ENCODE measurements at places on chromosomes 13 and 19.

- no peak for DNase-seq
Measured at GRCh38 chr19:47458672-47459071, 13.0 kb downstream of the SLC8A2 start.

GRCh38 chr19:33644284-33644836, 22.6 kb downstream of the CHST8 start:
- DNase-seq, result no peak

- no peak for DNase-seq
Measured at GRCh38 chr19:13817018-13817614, 21.9 kb downstream of the ZSWIM4 start.

DNA sequence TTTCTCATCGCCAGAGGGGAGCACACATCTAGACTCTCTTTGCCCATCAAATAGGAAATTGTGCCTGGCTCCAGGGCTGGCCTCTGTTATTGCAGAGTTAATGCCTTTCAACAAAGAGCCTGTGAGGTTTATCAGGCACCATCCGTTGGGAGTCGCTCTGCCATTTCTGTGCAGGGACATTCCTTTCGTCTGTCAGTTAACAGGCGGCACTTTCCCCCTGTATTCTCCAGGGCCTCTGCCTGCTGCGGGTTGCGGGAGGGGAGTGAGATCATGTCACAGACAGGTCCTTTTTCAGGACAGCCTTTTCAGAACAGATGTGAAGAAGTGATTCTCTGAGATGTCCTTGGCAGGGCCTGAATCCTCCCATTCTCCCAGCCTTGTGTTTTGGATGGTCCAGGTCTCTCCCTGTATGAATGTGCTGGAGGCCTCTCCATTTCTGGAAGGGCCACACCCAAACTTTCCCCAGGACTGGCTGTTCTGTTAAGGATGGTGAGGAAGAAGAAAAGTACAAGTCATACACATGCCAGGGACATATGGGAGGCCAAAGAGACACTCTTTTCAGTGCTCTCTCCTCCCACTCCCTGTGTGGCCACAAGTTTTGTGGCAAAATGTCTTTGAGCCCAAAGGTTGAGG, 14.9 kb downstream of the SERP2 start:
- DNase-seq, result no peak

GRCh38 chr13:43546251-43546650, 240.5 kb downstream of the ENOX1 start:
- DNase-seq, result no peak

GRCh38 chr13:23621316-23621645, 51.1 kb downstream of the TNFRSF19 start:
- DNase-seq, result peak; percentile 52

GRCh38 chr13:109718726-109719125, 67.7 kb downstream of the IRS2 start:
- no peak for DNase-seq

GRCh38 chr13:35046587-35046986, 104.5 kb downstream of the NBEA start:
- DNase-seq, result no peak

GRCh38 chr19:17580470-17581144, 25.2 kb downstream of the COLGALT1 start:
- no peak for DNase-seq

GRCh38 chr19:30222992-30223865, 149.0 kb upstream of the ZNF536 start:
- DNase-seq, result no peak

GRCh38 chr13:40076765-40077362, 421.4 kb downstream of the COG6 start:
- DNase-seq, result no peak

All from Panc1 (cell line).